ENCODE measurements at places on chromosomes 13 and 19. TPM values are rescaled to one million over a fixed set of nuclear protein-coding genes. Genes with fewer than 3 reads are reported as not detected.

ZNF85 gene
- 12.7 TPM for polyA plus RNA-seq

DNA sequence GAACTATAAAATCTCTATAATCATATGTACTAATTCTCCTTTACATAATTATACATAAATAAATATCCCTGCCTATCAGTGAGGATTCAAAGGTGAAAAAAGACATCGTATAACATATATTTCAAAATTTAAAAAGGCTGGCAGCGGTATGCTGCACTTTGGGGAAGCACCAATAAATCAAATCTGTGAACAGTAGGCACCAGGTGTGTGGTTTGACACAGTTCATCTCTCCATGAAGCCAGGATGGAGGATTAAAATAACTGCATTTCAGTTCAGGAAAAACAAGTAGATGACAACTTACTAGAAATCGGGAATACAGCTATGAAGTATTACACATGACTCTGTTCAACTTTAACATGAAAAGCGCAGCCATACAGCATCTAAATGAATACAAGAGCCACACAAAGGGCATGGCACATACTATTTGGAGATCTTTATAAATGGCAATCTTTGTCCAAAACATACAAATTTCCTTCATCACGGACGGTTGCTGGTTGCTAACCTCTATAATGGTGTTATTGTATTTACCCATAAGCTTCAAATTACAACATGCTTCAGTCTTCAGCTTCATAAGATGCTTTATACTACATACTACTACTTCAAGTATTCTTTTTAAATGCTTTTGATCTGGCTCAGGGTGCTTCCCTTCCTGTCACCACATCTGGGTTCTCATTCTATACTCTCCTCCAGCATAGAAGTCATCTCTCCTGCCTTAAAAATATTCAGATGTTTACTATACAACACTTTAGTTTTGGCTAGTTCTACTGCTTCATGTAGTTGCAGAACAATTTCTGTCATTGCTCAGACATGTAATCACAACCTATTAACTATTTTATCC lies 128.7 kb downstream of the KLF12 start:
- no peak for DNase-seq

DNA sequence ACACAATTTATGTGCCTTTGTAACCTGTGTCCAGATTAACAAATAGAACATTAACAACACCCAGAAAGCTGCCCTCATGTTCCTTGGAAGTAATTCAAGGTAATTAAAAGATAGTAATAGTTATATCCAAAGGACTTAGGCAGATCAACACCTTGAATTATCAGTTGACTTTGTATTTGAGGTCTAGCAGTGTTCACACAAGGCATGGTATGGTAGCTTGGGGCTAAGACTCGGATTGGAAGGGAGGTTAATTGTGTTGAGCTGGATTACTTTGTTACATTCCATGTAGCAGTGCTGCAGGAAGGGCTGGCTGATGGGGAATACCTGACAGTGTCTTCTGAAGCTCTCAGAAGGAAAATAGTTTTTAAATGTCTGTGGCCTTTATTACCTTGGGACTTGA lies 16.8 kb downstream of the SLC25A15 start:
- no peak for DNase-seq

- no peak for DNase-seq
These were observed 9.8 kb downstream of the TEX30 start for GRCh38 chr13:102763741-102764140.

DNA sequence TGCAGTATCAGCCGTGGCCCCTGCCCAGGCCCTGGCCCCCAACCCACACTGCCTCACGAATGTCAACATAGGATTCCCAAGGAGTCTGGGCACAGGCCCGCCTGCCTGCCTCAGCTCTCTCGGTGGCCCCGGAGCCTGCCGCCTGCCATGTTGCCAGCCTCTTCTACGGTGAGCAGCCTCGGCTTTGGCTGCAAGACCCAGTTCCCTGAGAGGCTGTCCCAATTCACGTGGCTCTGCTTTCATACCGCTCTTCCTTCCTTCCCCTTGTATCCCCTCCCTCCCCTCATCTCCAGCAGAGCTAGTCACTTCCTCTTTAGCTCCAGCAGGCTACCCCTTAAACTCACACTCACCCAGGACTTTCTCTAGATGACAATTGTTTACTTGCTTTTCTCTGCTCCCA lies 42.7 kb downstream of the SERP2 start:
- DNase-seq: no peak

Data from muscle of arm (tissue), 14 donors.